Cerebellum (tissue), 4 donors: ENCODE measurements at places on chromosomes 13 and 19.

DNA sequence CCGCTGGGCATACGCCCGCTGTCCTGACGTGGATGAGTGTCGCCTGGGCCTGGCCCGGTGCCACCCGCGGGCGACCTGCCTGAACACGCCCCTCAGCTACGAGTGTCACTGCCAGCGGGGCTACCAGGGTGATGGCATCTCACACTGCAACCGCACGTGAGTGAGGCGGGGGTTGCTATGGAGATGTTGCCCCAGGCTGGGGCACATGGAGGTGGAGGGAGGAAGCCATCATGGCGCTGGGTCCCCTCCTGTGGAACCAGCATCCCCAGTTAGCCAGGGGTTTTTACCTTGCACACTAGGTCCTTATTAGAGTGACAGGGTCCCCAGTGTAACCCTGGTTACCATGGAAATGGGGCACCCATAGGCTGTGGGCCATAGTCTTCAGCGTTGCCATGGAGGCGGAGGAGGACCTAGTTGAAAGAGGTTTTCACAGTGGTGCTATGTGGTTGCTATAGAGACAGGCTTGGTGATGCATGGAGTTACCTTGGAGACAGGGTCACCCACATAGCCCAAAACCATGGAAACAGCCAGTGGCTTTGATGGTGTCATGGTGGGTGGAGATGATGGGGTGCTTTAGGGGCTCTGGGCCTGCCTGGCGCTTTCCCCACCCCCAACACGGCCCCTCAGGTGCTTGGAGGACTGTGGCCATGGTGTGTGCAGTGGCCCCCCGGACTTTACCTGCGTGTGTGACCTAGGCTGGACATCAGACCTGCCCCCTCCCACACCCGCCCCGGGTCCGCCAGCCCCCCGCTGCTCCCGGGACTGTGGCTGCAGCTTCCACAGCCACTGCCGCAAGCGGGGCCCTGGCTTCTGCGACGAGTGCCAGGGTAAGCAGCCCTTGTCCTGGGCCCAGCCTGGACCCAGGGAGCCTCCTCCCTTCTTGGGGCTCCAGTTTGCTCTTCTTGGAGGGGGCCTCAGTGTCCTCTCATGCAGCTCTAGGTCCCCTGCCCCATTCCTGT is 27.1 kb downstream of the MEGF8 start:
- DNase-seq = peak; percentile 45

GRCh38 chr19:48149430-48149829 is 20.7 kb downstream of the LIG1 start:
- no peak for DNase-seq

DNA sequence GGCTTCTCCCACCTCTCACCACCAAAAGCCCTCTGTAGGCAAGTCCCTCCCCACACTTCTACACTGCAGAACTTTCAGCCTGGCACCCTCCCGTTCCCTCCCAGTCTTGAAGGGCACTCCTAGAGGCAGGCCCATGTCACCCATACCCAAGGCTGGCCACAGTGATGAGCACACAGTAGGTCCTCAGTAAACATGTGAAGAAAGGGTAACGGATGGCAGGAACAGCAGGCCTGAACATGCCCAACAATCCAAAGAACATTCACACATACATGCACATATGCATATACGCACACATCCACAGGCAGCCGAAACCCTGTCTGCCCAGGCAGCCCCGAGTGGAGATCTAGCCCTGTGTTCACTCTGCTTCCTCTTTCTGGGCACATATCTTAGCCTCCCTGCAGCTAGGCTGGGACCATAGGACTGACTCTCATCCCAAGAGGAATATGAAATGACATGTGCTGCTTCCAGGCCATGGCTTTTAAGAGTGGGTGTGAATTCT is 55.2 kb downstream of the CEBPG start:
- DNase-seq = no peak

- no peak for DNase-seq
These were observed 121.6 kb upstream of the ZNF507 start for GRCh38 chr19:32223595-32224370.

DNA sequence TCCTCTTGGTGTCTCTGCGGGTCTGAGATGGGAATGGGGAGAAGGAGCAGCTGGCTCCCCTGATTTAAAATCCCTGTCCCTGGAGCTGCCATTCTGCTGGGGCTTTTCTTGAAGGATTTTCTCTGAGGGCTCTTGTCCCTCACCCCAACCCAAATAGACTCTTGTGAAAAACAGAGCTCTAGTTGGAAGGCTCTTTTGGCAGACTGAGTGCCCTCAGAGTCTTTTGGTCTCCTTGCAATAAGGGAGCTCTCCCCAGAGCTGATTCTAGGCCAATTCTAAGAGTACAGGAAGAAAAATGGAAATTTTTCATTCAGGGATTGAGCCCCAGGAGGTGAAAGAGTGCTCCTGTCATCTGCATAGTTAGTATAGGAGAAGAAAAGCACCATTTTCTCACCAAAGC is 238.3 kb downstream of the COG6 start:
- no peak for DNase-seq

DNA sequence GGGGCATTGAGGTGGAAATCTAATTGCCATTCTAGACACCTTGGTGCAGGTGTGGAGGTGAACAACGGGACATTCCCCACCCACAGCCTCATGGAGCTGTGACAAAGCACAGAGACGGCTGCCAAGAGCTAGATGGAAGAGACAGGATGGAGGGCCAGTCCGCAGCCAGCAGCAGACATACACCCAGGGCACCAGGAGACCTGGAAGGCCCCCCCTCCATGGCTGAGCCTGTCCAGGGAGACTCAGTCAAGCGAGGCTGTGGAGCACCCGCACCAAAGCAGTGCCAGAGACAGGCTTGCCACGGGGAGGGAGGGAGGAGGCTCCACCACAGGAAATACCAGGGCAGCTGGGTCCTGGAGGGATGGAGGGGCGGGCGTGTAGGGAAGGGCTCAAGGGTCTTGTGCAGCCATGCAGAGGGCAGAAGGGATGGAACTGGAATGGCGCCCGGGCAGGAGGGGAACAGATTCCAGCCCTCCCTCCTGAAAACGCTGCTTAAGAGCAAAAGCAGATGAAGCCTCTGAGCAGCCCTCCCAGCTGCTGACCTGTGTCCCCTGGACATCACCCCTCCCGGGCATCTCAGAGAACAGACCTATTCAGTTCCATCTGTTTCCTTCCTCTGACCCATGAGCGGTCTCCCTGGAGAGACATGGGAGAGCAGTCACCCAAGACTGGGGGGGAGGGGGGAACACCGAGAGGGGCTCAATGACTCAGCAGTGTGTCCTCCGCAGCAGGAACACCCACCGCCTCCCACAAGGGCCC is 14.4 kb downstream of the EPS15L1 start:
- DNase-seq = peak; percentile 51

DNA sequence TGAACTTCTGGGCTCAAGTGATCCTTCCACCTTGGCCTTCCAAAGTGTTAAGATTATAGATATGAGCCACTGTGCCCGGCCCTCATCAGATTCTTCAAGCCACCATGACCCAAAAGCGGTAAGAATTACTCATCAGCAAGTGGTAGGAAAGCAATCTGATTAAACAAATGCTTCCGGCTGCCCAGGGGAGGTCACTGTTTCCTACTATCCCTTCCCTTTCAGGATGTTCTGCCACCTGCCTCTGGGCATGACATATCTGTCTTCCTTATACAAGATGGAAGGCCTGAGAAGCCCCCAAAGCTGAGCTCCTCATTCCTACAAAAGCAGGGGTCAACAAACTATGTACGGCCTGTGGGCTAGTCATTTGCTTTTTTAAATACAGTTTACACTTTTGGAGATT is 7.0 kb downstream of the ABHD8 start:
- DNase-seq = no peak

DNA sequence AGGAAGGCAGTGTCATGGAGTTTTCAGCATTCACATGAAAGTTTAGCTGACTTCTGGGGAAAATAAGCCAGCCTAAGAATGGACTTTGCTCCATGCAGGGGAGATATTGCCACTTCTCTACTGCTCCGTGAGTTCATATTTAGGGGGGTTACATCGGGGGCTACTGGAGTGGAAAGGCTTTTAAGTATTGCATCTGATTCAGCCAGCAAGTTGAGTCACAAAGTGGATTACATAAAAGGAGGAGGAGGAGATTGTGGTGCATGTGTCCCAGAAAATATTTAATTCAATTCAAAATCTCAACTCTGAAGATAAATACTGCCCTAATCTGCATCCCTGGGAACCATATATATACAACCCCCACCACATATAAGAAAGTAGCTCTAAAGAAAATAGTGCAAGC is 617.2 kb downstream of the DCT start:
- no peak for DNase-seq

DNA sequence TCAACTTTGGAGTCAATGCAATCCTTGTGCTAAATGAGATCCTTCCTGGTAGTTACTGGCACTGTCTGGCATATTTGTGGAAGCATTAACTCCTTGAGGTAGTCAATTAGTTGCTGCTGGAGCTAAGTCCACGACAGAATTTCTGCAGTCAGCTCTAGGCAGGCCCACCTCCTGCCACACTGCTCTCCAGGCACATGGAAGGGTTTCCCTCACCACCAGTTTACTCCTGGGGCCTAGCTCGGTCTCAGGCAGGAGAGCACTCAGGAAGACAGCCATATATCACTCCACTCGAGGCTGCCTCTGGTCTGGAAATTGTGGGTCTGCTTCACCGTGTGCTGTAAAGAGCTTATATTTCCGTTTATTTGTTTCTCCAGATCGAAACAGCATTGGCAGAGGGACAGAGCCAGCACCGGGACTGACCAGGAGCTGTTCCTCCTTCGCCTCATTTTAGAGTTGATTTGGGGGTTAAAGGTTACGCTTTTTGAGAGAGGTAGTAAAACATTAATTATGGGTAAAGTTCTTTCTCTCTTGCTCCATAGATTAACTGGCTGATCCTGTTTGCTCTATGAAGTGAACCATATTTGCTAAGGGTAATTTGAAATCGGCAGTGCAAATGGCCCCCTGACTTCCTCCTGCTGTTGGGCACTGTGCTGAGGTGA is 20.6 kb upstream of the GTF3A start:
- no peak for DNase-seq

- DNase-seq = no peak
These were observed 829 bp downstream of the KCNC3 start for GRCh38 chr19:50328224-50328872.

DNA sequence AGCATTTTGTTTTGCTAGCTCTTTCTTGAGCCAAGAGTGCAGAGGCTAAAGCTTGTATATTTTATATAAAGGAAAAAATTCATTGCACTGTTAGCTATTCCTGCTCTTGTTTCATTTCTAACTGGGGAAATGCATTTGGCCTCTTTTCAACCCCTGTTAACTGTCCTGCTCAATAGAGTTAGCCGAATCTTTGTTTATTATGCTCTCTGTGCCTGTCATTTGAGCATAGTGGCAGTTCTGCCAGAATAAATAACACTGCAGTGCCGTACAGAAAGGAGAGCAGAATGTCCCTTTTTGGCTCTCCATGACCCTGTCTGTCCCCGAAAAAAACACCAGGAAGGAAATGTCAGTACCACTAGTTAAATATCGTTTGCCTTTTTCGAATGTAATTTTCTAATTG is 350.8 kb downstream of the MYO16 start:
- no peak for DNase-seq

DNA sequence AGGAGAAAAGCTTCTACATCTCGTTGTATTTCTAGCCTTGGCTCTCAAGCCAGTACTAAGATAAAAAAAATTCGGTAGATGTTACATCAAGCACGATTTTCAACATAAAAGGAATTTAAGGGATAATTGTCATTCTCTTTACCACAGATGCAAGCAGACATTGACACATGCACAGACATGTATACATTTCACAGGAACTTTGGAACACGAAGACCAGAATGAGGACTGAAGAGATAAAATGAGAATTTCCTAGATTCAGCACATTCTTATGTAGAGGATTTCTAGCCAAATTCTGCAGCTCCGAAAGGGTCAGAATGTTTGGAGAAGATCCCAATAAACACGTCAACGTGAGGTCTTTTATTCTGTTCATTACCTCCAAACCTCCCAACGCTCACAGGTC is 284.5 kb upstream of the ARGLU1 start:
- DNase-seq = no peak

DNA sequence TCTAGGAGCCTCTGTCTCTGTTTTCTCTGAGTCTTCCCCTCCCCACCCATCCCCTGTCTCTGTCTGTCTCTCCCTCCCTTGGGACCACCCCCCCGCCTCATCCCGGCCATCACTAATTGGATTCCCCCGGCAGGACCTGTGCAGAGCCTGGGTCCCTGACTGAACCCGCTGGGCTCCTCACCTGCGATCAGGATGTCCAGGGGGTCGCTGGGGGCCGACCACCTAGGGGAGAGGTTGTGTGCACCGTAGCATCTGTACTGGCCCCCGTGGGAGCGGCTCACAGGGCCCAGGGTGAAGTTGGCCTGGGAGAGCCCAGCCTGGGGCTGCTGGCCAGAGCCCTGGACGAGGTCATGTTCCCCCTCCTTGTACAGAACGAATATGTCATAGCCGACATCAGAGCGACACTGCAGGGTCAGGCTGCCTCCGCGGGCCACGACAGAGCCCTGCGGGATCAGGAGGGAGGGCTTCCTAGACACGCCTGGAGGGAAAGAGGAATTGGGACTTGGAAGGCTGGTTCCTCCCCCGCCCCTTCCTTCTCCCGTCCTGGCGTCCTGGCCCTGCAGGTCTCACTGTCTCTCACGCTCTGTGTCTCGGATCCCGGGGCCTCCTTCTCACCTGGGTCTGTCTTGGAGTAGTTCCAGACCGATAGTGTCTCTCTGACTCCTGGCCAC is 1.8 kb downstream of the LILRB5 start:
- no peak for DNase-seq

DNA sequence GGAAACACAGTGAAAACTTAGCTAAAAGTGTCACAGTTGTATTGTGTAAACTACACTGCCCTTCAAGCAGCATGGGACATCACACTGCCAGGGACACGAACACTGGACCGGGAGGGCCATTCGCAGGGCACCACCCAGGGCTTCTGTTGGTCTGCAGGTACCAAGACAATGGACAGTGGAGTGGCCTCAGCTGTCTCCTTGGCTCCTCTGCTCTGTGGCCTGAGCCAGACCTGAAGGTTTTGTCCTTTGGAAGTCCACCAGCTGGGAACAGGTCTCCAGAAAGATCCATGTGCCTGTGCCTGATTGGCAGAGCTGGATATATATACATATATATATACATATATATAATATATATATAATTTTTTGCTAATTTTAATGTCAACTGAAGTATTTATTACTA is 149.8 kb downstream of the ZNF536 start:
- peak; percentile 17 for DNase-seq

DNA sequence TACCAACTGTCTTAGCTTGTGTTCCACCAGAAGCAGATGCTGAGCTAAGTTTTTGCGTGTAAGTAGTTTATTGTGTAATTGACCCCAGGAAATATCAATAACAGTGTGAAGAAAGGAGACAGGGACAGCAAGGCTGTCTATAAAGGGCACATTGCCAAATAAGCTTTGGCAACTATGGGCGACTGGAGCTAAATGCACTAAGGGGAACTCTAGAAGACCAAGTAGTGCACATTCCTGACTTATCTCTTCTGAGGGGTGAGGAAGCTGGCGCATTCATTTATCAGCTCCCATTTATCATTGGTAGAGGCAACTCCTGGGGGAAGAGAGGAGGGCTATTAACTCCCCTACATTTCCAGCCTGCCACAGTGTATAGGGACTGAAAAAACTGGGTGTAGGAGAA is 135.0 kb downstream of the DLEU7 start:
- DNase-seq = no peak

DNA sequence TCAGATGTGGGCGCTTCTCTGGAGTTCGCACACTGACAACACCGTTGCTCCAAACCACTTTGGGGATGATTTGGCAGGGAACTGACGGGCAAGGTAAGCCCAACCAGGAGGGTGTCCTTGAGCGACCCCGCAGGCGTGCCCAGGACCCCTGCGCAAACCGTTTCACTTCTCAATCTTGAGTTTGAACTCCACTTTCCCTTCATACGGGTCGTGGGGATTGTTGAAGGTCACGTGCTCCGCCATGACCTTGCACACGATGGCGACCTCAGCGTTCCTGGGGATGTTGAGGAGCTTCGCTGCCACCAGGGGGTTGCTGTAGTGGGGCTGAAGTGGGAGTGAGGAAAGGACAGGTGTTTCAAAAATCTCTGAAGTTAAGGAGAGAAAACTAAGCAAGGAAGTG is 8.8 kb downstream of the ATP4B start:
- DNase-seq = no peak
